Skeletal muscle cell (primary cell): ENCODE measurements at places on chromosomes 12 and 14.
A peak's percentile ranks its signal among the peaks of the same experiment; 100 is the strongest.

GRCh38 chr12:93361151-93361919 lies 16.4 kb upstream of the NUDT4 start:
- DNase-seq = no peak

DNA sequence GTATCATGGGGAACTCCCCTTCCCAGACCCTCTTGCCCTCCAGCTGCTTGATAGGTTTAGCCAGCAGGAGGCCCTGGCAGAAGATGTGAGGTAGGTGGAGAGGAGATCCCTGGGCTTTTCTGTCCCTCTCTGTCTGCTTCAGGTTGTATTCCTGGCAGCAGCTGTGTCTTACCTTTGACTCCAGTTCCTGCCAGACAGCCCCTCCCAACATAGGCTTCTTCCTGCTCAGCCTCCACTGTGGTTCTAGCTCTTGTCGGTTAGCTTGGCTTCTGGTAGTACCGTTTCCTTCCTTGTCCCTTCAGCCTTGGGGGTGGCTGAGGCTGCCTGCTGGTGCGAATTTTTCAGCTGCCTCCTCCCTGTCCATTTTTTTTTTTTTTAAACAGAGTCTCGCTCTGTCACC lies 215.7 kb upstream of the CRY1 start:
- DNase-seq = no peak

DNA sequence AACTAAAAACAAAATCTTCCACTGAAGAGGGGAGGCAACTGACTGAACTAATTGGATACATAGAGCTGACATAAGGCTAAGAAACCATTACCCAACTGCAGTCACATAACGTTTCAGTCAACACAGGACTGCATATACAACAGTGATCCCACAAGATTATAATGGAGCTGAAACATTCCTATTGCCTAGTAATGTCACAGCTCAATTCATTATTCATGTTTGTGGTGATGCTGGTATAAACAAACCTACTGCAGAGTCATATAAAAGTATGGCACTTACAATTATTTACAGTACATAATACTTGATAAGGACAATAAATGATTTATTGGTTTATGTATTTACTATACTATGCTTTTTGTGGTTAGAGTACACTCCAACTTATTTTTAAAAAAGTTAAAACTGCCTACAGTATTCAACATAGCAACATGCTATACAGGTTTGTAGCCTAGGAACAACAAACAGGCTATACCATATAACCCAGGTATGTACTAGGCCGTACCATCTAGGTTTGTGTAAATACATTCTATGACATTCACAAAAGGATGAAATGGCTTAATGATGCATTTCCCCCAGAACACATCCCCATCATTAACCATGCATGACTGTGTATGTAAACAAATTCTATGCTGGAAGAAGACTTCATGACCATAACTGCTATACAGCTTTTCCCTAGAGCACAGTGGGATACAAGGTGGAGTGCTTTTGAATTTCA lies 4.3 kb downstream of the NAP1L1 start:
- DNase-seq = no peak

DNA sequence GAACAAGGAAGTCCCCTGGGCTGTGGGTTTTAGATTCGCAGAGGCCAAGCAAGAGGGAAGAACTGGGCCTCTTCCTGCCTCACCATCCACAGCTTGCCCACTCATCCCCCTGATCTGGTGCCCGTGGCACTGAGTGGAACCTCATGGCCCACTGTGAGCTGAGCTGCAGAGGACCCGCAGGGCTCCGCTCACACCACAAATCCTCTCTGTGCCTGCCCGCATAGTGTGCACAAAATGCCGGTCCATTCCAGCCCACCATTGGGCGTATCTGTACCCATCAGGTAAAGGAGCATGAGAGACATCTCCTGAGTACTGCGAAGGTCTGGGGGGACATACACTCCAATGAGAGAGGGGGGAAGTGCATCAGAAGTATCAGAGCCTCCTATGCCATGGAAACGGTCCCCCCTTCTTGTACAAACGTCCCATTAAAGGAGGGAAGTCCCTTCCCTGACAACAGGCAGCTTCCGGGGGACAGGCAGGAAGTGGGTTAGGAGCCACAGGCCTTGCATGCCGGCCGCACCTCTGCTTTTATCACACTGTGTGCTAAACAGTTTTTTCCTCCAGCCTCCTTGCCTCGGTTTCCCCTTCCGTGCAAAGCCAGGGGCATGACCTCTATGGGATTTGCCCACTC lies 309.4 kb upstream of the DIO3 start:
- no peak for DNase-seq

GRCh38 chr14:74964787-74965485 lies 9.5 kb upstream of the PGF start:
- no peak for DNase-seq

DNA sequence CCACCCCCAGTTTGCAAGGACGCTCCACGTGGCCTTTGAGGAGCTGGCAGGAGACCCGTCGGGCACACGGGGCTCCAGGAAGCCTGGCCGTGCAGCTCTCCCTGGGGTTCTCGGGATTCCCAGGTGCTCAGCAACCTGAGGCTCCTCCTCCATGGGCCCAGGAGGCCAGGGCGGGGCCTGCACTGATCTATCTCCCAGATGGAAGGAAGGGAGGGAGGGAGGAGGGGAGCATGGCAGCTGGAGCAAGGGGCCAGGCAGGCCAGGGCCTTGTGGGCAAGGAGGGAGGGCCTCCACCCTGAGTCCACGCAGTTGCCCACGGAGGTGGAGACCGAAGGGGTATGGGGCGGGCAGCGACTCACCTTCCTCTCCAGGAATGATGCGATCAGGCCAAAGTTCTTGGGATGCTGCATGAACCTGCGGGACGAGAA lies 127.3 kb downstream of the RFLNA start:
- no peak for DNase-seq

DNA sequence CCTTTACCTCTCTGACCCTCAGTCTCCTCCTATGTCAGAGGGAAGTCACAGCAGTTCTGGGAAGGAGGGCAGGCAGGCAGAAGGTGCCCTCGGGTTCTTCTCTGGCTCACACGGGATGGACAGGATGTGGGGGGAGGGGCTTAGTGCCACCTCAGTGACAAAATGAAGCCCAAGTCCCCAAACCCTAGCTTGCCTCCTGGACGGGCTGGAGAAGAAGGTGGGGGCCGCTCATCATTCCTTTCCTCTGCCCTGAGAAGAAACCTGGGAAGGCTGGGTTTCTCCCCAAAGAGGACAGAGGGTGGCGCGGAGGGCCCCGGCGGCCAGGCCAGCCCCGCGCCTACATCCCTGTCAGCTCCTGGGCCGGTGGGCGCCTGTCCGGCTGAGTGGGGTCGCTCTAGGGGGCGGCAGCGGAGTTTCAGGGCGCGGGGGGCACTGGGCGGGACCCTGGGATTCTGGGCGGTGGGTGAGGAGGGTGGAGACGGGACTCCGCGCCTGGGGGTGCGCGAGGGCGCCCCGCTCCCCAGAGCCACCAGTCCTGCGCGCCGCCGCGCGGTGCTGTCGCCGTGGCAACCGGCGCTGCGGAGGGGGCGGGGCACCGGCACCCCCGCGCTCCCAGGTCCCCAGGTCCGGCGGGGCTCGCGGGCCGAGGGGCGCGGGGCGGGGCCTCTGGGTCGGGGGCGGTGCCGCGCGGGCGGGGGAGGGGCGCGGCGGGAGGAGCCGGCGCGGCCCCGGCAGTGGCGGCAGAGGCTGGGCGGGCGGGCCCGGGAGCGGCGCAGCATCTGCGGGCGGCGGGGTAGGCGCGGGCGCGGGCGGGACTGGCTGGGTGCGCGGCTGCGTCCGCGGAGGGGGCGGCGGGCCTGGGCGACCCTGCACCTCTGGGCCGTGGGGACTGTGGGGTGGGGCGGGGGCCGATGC lies at the start of gene TMEM121:
TSS of gene TMEM121 (plus strand) at position 723 of the 915 bp plus-strand sequence. CDS start 2,252 bp downstream, outside the sequence.
- no peak for DNase-seq

DNA sequence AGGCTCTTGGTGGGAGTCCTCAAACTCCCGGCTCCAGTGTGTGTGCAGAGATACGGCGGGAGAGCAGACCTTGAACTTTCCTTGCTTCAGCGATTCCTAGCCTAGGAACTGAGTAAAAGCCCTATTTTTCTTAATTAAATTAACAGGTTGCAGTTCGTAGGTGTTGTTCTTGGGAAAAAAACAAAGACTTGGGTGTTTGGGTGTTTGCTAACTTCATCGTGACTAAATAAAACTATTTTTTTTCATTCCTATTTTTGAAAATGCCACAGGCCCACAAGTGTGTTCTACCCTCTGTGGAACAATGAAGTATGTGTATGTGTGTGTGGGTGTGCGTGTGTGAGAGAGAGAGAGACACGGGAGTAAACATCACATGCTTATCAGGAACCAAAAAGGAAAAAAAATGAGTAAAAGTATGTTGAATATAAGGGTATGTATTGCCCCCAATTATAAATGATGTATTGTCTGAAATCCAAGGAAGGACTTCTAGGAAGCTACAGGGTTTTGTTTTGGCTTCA lies 651 bp downstream of the TMEM117 start:
- DNase-seq = no peak

DNA sequence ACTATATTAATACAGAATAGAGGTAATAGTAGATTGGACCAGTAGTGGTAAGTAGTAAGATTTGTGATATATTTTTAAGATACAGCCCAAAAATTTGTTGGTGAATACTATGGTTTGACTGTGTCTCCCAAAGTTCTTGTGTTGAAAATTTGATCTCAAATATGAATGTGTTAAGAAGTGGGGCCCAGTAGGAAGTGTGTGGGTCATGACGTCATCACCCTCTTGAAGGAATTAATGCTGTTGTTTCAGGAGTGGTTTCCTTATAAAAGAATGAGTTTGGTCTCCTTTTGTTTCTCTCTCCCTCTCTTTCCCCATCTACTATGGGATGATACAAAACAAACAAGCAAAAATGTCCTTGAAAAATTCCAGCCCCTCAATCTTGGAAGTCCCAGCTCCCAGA lies 16.3 kb downstream of the LUM start:
- no peak for DNase-seq

GRCh38 chr14:84404246-84404645 lies 1125.7 kb upstream of the FLRT2 start:
- no peak for DNase-seq

GRCh38 chr12:101557094-101557493 lies 37.7 kb upstream of the MYBPC1 start:
- DNase-seq = no peak

DNA sequence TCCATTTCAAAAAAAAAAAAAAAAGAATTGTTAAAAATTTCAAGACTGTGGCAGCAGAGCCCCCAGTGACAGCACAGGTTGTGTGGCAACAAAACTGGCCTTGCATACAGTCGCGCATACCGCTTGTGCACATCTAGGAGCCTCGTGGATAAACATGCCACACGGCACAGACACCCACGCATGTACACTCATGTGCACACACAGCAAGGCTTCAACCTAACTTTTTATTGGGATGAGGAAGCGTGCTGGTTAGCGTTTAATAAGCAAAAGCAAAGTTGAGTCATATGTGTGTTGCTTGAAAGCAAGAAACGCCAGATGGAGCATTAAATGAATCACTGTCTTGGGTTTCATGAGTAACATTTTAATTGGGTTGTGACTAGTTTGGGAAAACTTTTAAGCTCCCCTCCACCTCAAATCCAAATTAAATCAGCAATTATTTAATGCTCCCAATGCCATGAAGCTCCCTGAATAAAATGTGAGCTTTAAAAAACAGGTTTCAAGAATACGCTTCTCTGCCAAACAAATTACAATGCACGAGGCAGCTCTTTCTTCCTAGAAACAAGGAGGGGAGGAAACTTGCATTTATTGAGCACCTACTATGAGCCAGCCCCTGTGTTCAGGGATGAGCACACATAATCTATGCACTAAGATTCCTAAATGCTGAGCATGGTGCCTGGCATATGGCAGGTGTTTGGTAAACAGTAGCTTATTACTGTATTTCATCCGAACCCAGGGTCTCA lies 35.7 kb upstream of the EML1 start:
- DNase-seq = peak; percentile 91

- peak; percentile 21 for DNase-seq
These were observed 9.2 kb upstream of the ALDH2 start for GRCh38 chr12:111757361-111758119.

GRCh38 chr12:110102255-110102654 lies 21.9 kb upstream of the IFT81 start:
- DNase-seq = no peak

- DNase-seq = no peak
These were observed 119.3 kb downstream of the LMNTD1 start for GRCh38 chr12:25433581-25434325.

DNA sequence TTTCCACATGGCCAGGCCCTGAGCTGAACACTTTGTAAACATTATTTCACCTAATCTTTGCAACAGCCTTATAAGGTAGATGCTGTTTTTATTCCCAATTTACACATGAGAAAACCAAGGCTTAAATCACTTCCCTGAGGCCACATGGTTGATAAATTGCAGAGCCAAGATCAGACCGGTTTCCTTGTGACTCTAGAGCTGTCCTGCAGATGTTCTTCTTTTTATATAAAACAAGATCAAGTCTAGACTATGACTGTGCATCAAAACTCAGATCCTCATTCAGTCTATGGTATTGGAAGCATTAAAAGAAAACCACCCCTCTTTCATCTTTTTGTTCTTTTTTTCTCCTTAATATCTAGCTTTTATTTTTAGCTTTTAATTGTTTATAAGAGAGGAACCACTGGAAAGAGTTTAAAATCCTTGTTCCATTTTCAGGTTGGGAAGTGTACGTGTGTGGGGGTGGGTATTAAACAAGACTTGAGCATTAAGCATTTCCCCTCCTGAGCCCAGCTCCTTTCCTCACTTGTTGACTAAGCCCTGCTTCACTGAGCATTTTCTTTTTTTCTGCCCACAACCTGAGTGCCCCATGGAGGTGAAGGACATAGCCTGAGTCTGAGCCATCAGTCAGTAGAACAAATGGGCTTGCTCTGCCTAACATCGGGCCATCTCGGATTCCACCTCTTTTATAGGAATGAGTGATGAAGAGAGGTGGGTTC lies 45.4 kb downstream of the GPATCH2L start:
- DNase-seq = no peak

DNA sequence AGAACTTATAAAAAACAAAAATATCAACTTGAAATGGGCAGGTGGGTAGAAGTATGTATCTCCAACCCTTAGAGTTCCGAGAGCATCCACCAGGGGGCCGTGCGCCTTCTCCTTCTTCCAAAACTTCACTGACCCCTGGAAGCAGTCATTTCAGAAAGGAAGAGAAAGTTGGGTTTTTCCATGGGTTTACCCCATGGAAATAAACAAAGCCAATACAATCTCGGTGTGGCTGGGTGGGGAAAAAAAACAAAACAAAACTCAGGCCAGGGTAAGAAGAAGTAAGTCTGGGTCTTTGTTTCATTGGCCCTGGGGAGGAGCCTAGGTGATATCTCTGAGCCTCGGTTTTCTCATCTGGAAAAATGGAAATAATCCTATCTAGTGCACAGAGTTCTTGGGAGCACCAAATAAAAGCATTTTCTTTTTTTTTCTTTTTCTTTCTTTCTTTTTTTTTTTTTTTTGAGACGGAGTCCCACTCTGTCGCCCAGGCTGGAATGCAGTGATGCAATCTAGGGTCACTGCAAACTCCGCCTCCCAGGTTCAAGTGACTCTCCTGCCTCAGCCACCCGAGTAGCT lies 33.6 kb upstream of the HNF1A start:
- DNase-seq = no peak

DNA sequence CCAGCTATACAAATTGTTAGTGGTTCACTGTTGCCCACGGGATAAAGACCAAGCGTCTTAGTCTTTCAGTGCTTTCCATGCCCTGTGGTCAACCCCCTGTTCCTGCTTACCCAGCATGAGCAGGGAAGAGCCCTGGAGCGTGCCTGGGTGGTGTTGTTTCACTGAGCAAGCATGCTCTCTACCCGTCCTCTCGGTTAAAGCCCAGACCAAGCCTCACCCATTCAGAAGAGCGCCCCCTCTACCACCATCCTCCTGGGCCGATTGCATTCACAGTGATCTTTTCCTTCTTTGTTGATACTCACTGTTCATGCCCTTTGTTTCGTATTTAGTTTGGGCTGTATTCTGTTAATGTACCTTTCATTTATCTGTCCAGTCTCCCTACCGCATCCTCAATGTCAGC lies 25.1 kb downstream of the DYRK4 start:
- DNase-seq = no peak

GRCh38 chr14:104112609-104113571 lies 25.5 kb upstream of the KIF26A start:
- no peak for DNase-seq
